ENCODE measurements at places on chromosomes 1 and 21. TPM values are rescaled to one million over a fixed set of nuclear protein-coding genes. Genes with fewer than 3 reads are reported as not detected.
A peak's percentile ranks its signal among the peaks of the same experiment; 100 is the strongest.

ACTL8 gene
- not detected for total RNA-seq

GTF2B gene
- total RNA-seq = 32.7 TPM

GRCh38 chr1:53586765-53587164 is 127.6 kb downstream of the DMRTB1 start:
- peak; percentile 41 for DNase-seq

- DNase-seq = no peak
These were observed 11.4 kb upstream of the SELE start for GRCh38 chr1:169745015-169745861.

Measured in spleen (tissue), 13 donors.